Temporal lobe (tissue), 4 donors: ENCODE measurements at places on chromosomes 2 and 18. TPM values are rescaled to one million over a fixed set of nuclear protein-coding genes. Genes with fewer than 3 reads are reported as not detected.

The RAD51AP2 gene
- total RNA-seq: 0.25 TPM

The SF3B6 gene
- total RNA-seq: 84.1 TPM

The RNF144A gene
- 36.9 TPM for total RNA-seq

The SELENOI gene
- total RNA-seq: 51.4 TPM

The CAPN13 gene
- 0.25 TPM for total RNA-seq

The DHX57 gene
- 54.8 TPM for total RNA-seq

The PIEZO2 gene
- total RNA-seq: 3.9 TPM

The ZNF513 gene
- total RNA-seq: 9.1 TPM
